Right renal cortex interstitium (tissue), 3 donors: ENCODE measurements at places on chromosomes 2 and 18. TPM values are rescaled to one million over a fixed set of nuclear protein-coding genes. Genes with fewer than 3 reads are reported as not detected.

GRCh38 chr2:6845312-6845711 lies 20.4 kb downstream of the CMPK2 start:
- no peak for DNase-seq

GRCh38 chr2:237691908-237692600 lies 64.7 kb downstream of the LRRFIP1 start:
- no peak for DNase-seq

DNA sequence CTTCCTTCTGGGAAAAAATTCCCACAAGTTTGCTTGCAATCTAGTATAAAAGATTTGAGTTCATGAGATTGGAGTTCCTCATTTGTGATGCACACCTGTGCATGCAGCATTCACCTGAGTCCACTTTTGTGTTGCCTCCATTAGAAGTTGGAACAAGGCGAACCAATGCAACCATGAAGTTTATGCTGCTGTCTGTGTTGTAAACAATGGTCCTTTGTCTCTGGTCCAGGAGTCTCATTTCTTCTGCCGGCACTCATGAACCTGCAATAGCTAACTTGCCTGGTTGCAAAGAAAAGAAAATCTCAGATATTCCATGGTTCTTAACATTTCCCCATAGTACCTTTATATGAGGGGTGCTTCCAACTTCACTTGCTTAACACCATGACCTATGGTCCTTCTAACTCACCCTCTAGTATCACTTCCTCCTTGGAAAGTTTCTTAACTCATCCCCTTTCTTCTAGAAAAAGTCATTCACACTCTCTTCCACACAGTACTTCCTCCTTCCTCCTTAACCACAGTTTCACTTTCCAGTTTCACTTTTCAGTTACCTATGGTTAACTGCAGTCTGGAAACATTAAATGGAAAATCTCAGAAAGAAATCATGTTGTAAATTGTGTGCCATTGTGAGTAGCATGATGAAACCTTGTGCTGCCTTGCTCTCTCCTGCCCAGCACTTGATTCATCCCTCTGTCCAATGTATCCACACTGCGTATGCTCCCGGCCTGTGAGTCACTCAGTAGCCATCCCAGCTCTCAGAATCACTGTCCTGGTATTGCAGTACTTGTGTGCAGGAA lies 128.8 kb upstream of the TRIB2 start:
- DNase-seq: no peak

DNA sequence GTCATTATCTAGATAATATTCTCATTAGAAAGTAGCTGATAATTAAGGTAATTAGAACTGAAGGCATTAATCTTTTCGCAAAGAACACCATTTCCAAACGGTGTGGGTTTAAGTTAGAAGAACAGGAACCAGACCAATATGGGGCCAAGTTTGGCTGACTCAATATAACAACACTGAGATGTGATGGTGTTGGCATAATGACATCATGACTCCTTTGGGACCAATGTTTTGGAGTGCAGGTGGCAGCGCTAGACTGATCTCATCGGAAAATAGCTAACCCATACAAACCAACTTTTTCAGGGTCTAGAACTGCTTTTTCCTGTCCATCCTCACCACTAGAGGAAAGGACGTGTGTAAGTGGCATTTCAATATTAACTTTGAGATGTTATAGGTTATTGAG lies 1171.7 kb upstream of the ZEB2 start:
- DNase-seq: no peak

DNA sequence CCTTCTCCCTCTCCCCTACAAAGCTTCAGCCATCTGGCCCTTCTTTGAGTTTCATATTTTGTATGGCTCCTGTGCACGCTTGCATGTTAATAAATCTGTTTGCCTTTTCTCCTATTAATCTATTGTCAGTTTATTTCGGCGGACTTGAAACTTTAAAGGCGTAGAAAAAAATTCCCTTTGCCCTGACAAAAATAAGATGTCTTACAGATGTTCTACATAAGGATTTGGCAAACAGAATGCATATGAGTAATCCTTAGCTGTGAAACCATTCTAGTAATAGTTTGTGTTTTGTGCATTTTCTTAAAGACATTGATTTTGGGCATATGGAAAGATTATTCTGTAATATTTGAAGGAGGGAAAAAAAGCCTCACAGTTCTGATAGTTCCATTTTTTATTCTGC lies 15.0 kb upstream of the BMPR2 start:
- DNase-seq: no peak

DNA sequence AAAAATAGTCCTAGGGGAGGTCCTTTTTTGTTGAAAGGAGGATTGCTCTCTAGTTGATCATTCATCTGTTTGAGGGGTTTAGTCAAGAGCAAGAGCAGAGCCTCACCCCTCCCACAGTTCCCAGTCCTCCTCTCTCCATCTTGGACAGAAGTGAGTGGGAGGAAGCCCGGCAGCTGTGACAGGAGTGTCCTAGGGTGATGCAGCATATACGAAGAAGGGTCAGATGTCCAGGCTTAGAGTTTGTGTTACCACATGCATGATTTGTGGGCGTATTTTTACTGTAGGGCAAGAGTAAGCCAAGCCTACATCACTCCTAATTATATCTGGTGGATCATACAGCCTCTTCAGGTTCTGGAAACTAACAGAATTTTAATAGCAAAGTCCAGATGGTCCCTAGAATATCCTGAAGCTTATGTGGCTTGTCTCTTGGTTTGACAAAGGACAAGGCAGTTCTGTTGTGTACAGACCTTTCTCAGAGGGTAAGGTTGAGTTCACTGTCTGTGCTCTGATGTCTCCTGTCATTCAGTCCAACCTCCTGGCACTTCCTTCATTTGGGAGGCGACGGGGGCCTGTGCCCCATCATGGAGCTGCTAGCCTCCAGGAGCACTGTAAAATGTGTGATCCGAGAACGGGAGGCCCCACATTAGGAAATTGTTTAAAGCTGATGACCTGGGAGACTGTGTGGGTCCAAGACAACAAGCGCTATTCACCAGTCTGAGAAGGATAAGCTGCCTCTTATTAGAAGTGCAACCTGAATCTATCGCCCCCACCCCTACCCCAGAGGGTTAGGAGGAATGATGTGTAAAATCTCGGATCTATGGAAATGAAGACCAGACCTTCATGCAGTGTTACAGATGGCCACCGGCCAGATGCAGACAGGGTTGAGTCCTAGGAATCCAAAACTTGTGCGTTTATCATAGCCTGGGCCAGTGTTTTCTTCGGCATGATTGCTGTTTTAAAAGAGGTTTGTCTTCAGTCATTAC lies 6.9 kb downstream of the CEP68 start:
- DNase-seq: no peak

- DNase-seq: no peak
Measured at GRCh38 chr18:51137026-51137729, 60.3 kb downstream of the MEX3C start.

DNA sequence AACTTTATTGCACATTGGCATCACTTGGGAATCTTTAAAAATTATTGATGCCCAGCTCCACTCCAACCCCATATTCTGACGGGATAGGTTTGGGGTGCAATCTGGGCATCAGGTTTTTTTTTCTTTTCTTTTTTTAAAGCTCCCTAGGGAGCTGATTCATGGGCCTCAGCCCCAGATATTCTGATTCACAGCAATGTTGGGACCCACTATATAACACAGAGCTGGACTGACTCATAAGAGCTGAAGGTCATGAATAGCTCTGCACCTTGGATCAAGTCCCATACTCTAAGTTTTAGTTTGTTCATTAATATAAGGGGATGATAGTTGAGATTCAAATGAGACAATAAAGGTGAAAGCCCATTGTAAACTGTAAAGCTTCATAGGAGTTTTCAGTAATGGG lies 191.1 kb upstream of the REV1 start:
- DNase-seq: no peak

- no peak for DNase-seq
Measured at GRCh38 chr2:68169308-68169707, 11.6 kb downstream of the PNO1 start.

DNA sequence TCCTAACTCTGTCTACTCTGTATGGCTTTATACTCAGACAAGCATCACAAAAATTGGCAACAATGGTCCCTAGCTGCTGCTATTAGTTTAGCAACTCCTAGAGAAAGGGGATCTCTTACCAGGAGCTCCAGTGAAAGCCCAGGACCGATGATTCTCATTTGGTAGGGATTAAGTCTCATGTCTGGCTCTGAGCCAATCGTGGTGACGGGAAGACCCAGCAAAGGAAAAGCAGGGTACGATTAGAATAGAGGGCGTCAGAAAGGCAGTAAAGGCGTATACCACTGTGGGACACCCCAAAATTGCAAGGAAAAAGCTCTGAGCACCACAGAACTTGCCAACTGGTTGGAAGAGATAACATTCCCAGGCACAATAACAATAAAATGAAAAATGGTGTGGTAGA lies 129.5 kb downstream of the MTCL1 start:
- DNase-seq: no peak

DNA sequence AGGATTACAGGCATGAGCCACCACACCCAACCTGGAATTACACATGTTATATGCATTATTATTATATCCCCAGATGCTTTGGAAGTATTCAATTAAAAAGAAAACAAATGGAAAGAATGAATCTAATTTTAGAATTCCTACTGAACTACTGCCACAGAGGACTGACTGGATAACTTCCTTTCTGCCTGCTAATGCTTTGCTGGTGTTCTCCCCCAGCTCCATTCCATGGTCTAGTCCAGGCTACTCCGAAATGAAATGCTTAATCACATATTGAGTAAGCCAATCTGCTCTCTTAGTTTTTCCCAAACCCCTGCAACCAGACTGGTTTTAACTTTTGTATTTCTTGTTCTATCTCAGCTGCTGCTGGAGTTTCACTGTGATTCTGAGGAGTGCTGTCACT lies 519.1 kb downstream of the SOX11 start:
- DNase-seq: no peak

DNA sequence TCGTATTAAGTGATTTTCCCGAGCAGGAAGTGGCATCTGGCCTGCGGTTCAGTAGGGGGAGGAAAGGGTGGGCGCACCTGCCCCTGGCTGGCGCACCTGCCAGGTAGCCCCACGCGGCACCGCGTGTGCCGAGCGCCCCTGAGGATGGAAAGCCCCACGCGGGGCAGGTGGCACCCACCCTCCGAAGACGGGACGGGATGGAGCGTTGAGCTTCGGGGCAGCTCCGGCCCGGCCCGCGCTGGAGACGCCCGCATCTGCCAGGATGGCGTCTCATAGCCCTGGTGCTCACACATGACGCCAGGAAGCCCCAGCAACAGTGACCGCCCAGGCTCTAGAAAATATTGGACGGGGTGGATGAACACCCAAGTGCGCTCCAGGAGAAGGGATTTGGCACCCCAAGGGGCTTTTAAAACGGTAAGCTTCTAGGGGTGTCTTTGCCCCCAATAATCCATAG lies 2.5 kb upstream of the NFATC1 start:
- no peak for DNase-seq

- DNase-seq: no peak
Measured at GRCh38 chr2:143345887-143346787, 216.9 kb downstream of the ARHGAP15 start.

- DNase-seq: no peak
Measured at GRCh38 chr2:149885468-149885867, 297.9 kb upstream of the MMADHC start.

DNA sequence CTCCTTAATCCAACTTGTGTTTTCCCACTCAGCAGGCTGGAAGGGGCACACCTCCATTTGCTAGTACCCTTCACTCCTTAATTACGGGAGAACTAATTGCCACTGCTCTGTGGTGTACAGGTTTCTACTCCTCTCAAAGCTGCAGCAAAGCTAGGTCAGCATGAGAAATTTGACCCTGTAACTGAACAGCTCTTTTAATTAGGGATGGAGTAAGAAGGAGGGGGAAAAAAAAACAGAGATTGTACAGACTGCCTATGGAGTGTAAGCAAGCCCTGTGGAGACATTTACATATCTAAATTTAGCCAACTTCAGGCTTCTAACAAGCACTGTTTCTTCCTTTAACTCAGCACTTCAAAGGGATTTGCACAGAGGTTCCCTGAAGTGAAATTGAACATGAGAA lies 629.7 kb upstream of the SETBP1 start:
- DNase-seq: no peak

The BMP10 gene
- not detected for polyA plus RNA-seq

The SRD5A2 gene
- polyA plus RNA-seq: 0.04 TPM

The DES gene
- polyA plus RNA-seq: 5.5 TPM

The GKN2 gene
- not detected for polyA plus RNA-seq
